ENCODE measurements at places on chromosomes 6 and 20.

- DNase-seq = no peak
Observed at GRCh38 chr6:35706468-35706867, 17.8 kb upstream of the FKBP5 start.

DNA sequence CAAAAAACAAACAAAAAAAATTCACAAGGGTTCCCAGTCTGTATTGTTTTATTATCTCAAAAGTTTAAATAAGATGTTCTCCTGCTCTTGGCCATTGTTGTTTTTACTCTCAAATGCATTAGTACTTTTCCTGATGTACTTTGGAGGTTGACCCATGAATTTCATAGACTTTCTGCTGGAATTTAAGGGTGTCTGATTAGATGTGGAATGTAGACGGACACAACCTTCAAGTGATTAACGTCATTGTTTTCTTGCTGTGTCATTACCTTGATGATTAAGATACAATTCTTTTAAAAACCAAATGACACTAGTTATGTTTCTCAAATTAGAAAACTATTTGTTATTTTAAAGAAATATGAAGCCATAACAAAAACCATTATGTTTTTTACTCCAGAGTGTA, 421.4 kb upstream of the RUNX2 start:
- no peak for DNase-seq

- no peak for DNase-seq
Observed at GRCh38 chr20:37316116-37316774, 26.8 kb downstream of the MANBAL start.

GRCh38 chr20:44637522-44638372, 13.8 kb downstream of the ADA start:
- DNase-seq = no peak

GRCh38 chr6:160692369-160692959, 9.6 kb upstream of the PLG start:
- no peak for DNase-seq
